ENCODE measurements at places on chromosomes 7 and 10.

DNA sequence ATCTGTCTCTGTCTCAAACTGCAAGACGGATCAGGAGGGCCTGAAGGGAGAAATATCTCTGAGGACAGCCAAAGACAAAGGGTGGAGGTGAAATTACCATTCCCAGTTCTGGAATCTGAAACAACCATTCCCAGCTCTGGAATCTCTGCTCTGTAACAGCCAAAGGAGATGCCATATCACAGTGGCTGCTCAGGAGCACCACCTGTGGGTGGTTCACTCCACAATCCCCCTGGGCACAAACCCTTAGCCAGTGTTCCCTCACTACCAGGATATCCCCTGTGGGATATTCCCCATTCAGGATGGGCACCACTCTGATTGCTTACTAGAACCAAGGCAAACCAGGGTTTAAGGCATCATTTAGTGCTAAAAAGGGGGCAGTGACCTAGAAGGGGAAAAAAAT lies 199.0 kb downstream of the HTR7 start:
- DNase-seq: no peak

- no peak for DNase-seq
Measured at GRCh38 chr7:11315666-11316258, 342.1 kb downstream of the PHF14 start.

- peak; percentile 8 for DNase-seq
Measured at GRCh38 chr7:101058355-101058754, 26.9 kb upstream of the TRIM56 start.

DNA sequence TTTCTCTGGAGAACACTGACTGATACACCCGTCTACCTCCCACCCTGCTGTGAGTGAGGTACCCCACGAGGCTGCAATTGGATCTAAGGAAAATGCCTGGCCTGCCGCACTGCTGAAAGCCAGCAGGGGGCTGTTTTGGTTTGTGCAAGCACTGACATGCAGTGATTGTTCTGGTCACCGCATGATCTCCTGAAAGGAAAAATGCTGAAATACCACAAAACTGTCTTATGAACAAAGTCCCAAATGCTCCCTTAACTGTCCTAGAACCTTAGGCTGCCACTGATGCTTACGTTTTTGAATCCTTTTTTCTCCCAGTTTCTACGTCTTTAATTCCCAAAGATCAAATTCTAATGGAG lies 132.7 kb downstream of the JCAD start:
- no peak for DNase-seq

DNA sequence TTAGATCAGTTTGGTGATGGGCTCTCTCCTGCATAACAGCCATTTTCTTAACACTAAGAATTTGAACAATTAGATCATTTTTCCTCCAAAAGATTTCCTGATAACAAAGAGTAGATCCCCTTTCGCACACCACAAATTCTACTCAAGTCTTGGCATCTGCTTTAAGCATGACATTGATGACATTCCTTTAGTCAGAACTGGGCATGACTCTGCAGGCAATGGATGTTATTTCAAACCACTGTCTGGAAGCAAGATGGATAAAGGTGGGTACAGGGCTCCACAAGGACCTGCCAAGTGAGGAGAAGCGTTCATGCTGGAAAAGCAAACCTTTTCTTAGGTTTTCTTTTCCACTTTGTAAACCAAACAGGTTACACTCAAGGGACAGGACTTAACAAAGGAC lies 123.5 kb downstream of the GLCCI1 start:
- DNase-seq: no peak

DNA sequence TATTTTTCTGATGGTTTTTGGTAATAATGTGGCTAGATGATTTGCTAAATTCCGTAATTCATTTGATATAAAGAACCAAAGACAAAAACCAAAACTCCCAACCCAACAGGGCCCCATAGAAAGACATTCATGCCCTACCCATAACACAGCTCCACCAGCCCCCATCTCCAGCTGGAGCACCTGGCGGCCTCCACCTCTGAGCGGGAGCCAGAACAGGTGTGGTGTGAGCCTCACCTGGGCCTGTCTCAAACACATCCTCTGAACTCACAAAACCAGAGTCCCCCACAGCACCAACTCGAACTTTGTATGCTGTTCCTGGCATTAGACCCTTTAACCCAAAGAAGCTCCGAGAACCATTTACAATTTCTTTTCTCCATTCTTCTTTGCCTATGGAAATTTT lies 36.5 kb upstream of the LAMB4 start:
- no peak for DNase-seq

DNA sequence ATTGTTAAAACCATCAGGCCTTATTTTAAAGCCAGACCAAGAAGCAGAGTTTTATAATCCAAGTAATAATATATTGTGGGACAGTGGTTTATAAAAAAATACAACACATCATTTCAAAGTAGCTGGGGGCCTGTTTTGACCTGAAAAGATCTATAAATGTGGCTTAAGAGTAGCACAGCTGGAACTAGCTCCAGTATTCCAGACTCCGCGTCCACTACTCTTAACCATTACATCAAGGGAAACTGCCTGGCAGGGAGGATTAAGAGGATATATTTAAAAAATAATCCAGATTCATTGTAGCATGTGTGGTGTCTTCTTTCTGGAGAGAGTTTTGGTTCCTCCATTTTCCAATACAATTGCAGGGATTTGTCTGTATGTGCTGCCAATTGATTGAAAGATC lies 67.3 kb downstream of the MET start:
- no peak for DNase-seq
